Thoracic aorta (tissue), 2 donors: ENCODE measurements at places on chromosomes 2 and 18.

DNA sequence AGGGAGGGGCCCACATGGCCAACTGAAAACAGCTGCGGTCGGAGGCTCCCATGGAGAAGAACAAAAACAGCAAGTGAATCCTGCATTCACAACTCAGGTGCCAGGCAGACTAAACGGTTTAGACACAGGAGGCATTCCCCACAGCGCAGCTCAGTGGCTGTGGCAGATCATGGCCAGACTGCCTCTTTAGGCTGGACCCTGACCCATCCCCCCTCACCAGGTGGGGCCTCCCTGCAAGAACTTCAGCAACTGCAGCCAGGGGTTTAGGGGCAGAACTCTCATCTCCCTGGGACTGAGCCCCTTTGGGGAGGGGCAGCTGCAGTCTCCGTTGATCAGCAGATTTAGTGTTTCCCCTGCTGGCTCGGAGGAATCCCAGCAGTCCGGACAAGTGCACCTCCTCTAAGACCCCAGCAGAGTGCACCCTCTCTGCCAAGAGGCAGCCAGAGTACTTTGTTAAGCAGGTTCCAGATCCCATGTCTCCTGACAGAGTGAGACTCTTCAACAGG lies 346.7 kb downstream of the SS18 start:
- DNase-seq = no peak

- no peak for DNase-seq
Observed at GRCh38 chr2:163135256-163135655, 296.7 kb upstream of the KCNH7 start.

DNA sequence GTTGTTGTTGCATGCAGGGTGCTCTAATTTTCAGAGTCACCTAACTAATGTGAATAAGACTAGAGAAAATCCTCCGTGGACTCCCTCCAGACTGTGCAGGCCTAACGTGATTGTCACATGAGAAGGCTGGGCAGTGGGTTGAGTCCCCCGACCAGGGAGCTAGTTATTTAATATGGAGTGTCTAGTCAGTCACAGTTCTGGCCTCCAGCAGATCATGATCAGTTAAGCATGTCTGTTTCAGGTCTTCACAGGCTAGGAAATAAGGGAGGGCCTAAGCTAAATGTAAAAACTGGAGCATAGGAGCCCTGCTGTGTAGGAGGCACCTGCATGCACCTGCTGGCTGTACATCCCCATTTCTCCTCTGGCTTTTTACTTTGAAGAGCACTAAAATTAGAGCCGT lies 86.8 kb downstream of the PRPF40A start:
- no peak for DNase-seq

DNA sequence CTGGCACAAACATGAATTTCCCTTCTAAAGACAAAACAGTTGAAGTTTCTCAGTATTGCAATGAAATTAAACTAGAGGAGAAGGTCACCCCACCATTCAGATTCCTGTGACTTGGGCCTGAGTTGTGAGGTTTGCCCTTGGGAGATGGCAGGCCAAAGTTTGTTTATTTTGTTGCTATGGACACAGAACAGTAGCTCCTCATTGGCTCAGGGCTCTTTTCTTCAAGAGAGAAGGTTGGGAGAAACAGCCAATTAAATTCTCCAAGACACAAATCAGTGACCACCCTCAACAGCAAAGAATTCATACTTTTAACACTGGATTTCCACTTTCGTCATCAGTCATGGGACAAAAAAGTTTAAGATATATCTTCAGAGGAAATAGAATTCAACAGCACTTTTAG lies at the start of gene FLACC1:
TSS of gene FLACC1 (minus strand) at position 125 of the 400 bp plus-strand sequence. CDS start 5,941 bp downstream, outside the sequence.
- DNase-seq = no peak

DNA sequence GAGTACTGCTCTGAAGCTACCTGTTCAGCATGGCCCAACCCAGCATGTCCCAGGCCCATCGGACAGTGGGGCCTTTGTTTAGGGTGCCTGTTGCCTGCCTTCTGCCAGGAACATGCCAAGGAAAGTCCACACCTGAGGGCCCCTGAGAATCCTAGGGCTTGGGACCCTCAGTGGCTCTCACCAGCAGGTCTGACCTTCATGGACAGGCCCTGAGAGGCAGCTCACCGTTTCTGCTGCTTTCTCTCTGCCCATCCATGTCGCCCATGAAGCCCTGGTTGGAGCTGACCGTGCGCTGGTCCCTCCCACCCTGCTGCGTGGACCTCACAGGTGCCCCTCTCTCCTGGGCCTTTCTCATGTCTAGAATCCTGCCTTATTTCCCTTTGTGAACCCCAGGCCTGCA lies 124.0 kb downstream of the GBX2 start:
- no peak for DNase-seq
